ENCODE measurements at places on chromosomes 12 and 14.
A peak's percentile ranks its signal among the peaks of the same experiment; 100 is the strongest.

DNA sequence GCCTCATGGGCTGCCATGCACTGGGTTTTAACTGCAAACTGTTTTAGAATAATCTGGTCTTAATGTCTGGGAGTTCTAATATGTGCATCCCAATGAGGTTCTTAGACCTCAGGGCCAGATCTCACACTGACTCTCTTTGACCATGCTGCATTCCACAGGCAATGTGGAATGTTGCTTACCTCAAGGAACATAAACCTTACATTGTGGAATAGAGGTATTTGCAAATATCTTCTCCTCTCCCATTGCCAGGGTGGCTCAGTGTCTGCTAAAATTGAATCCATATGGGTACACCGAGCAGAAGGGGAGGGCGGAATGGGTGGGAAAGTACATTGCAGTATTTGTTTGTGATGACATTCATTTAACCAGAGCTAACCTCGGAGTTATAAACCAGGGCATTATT is 78.6 kb downstream of the CHST11 start:
- DNase-seq = no peak

DNA sequence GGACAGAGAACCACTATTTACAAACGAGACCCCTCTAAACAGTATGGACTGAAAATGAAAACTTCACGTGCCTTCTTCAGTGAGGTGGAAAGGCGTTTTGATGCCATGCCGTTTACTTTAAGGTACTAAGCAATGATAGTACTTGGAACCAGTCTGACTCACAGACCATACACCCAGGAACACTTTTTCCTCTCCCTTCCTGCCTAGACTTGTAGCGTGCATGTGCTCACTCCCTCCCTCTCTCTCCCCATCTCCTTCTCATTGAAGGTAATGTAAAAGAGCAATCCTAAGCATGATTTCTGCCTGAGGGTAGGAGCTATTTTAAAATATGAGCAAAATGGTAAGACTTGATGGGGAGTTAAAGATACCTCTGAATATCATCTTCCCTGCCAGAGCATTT is 5.9 kb upstream of the RPL41 start:
- DNase-seq = no peak

- DNase-seq = no peak
These were observed 121.7 kb downstream of the CHST11 start for GRCh38 chr12:104578453-104578852.

GRCh38 chr14:104277416-104278213 is 139.2 kb downstream of the KIF26A start:
- no peak for DNase-seq

DNA sequence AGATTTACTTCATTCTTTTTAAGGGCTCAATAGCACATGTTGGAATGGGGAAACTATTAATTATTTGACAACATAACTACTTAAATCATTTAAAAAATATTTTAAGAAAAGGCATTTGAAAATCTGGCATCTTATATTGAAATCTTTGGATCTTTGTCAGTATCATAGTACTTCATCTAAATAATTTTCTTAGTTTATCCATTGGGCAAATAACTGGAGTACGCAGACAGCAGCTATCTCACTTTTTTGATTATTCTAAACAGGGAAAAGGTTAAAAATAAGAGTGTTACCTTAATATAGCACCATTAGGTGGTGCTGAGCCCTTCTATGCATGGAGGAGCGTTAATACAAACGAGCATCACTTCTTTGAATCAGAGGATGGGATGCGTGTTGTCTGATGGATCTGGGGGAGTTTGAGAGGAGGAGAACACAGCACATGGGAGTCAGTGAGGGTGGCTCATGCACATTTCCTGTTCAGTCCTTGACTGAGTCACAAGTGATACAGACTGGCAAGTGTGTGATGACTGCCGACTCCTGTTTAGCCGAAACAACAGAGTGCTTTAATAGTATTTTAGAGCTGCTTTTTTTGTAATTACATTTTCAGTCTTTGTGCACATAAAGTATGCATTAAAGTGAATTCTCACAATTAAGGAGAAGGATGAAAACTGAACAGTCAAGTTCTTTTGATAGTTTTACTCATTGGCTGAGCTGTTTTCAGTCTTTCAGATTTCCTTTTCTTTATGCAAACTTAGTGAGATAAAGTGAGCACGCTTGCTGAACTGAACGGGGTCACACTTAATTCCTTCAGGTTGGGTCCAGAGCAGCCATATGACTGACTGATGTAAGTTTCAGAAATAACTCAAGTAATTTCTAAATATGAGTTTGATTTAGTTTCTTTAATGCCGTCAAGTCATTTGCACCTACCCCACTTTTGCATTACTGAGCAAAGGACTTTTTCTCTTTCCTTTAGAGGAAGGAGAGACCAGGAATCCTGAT is 92.7 kb downstream of the DIP2B start:
- peak; percentile 7 for DNase-seq

GRCh38 chr12:105275997-105276733 is 40.2 kb upstream of the APPL2 start:
- no peak for DNase-seq

- no peak for DNase-seq
These were observed 201.6 kb upstream of the NUDT4 start for GRCh38 chr12:93176165-93176564.

DNA sequence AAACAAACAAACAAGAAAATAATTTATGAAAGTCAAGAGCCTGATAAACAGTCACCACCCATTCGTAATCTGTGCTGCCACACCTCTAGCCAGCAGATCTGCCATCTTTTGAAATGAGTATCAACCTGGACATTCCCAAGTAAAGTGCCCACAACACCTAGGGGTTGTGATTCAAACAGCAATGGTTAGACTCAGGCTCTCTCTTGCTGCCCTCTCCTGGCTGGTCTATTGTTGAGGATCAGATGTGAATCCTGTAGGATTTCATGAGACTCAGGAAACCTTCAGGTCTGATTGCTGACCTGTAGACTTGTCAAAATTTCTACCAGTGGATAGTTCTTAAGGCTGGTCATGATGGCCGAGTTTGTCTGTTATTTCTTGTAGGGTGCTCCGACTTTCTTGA is 26.8 kb downstream of the DGLUCY start:
- DNase-seq = no peak

- DNase-seq = no peak
These were observed 26.4 kb upstream of the STAB2 start for GRCh38 chr12:103560604-103561101.

DNA sequence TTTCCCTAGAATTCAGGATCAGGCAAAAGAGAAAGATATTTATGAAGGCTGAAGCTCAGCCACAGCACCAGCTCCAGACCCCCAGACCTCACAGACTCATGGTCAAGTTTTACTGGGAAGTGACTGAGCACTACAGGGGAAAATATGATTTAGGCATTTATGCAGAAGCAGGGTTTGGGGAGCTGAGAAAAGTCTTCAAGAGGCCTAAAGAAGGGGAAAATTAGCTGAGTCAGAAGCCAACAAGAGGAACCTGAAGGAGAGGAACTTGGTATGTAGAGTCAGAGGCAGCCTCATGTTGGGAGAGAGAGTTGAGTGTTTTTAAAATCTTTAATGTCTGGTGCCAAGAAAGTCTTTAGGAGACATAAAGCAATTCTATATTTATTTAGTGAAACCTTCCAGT is 63.0 kb downstream of the FOS start:
- DNase-seq = no peak

DNA sequence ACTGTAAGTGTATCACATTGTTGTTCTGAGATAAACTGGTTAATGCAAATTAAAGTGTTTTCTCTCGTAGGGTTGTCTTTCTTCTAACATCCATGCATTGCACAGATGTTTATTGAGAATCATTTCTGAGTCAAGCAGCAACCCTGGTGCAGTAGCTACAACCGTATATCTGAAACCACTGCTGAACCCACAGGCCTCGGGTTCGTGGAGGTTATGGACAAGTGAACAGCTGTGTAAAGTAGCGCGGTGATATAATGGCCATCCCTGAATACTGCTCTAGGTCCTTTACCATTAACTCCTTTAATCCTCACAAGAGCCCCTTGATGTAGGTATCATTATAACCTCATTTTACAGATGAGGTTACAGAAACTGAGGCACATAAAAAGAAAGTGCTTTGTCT is 486.1 kb upstream of the TMEM132C start:
- no peak for DNase-seq

GRCh38 chr12:72872996-72873395 is 600.8 kb downstream of the TRHDE start:
- no peak for DNase-seq

DNA sequence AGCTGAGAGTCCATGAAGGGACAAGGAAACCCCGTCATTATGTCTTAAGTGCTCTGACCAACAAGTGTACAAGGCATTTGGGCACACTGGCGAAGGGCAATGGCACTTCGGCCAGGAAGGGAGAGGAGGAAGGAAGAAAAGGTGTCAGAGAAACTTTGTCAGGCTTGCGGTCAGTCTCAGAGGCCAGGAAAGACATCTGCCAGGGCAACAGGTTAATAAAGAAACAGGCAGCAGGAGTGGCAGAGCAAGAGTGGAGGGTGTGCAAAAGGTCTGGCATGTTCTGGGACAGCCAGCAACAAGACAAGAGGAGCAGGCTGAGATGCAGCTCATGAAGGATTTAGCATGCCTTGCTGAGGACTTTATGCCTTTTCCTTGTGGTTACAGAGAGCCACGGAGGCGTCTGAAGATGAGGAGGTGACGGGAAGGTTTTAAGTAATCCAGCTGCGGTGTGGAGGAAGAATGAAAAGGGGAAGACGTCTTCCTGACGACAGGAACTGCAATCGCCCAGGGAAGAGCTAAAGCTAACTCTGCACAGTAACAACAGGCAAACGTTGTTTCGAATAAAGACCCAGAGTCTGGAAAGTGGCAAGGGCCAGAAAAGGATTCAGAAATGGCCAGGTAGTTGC is 13.1 kb downstream of the APPL2 start:
- no peak for DNase-seq

- DNase-seq = no peak
These were observed 281.6 kb upstream of the NPAS3 start for GRCh38 chr14:32657081-32657480.

- no peak for DNase-seq
These were observed 15.1 kb upstream of the GRIP1 start for GRCh38 chr12:66693901-66694513.

DNA sequence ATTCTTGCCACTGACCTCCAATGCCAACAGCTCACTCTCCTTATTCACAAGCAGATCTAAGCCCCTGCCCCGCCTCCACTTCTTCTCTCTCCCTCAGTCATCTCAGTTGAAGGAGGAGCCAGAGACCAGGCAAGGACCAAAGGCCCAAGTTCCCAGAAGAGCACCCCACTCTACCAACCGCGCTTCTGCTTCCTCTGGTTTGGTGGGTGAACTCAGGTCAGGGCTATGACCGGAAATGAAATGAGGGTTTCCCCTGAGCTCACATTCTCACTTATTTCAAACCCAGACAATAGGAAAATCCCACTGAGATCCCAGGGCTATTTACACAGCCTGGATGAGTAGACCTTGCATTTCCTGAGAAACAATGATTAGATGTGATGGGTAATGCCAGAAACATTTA is 9.9 kb downstream of the DPF3 start:
- no peak for DNase-seq

DNA sequence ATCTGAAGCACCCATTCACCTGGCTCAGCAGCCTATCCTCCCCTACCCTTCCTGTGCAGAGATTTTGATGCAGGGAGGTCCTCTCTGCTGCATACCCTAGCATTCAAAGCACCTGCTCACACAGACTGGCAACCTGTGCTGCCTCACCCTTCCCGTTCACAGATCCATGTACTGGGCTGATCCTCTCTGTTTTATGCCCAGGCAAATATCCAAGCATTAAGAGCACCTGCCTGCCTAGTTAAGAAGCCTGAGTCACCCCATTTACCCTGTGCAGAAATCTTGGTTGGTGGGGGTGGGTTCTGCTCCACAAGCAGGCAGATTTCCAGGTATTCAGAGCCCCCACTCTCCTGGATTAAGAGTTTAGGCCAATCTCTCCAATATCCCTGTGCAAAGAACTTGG is 8.4 kb downstream of the TAS2R13 start:
- no peak for DNase-seq

GRCh38 chr12:66491853-66492252 is 187.0 kb downstream of the GRIP1 start:
- DNase-seq = no peak

DNA sequence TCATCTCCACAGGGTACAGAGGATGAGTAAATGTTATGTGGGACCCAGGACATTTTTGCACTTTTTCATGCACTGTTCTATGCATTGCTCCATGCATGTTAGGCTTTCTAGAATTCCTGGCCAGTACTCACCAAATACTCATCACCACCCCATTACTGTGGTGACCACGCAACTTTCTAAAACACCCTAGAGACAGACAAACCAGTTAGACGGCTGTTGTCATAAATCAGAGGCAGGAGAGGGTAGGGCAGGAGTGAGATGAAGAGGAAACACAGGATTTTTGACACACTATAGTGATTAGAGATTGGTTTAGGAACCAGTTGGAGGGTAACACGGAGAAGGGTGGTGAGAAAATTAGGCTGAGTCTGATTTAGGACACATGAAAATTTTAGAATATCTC is 59.3 kb downstream of the IFNG start:
- no peak for DNase-seq

GRCh38 chr14:33249233-33249820 is 310.6 kb downstream of the NPAS3 start:
- DNase-seq = no peak

- no peak for DNase-seq
These were observed 293.1 kb upstream of the FKBP4 start for GRCh38 chr12:2501464-2502191.

DNA sequence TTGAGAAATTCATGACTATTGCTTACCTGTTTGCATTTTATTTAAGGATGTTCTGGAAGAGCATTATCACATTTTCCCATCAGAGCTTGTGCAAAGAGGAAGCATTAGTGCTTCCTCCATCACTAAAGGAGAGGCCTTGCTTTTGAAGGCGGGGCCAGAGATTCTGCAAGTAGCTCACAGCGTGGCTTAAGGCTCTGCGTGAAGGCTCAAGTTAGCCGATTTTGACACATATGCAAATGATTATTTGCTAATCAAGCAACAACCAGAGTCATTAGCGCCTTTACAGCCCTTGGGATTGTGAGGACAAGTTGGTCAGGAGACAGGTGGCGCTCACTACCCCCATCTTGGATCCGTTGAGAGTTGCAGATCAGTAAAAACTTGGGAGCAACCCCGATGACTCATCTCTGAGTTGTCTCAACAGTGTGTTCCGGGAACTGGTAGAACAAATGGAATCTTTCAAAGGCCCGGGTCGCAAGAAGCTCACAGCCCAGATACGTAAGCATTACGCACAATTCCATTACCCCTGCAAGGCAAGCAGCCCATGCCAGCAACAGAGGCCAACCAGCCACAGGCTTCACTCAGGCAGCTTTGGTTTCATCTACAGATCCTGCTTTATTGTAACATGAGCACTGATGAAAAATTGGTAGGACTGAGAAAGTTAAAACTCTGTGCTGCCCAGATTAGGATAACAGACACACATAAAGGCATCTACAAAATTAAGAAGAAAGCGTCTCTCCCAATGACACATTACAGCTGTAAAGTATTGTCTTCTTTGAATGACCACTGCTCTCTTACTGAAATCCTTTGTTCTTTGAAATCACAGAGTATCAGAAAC is 34.9 kb upstream of the SPTSSA start:
- DNase-seq = no peak

GRCh38 chr14:75315144-75315543 is 36.5 kb downstream of the FOS start:
- no peak for DNase-seq
